ENCODE measurements at places on chromosomes 2 and 18.
A peak's percentile ranks its signal among the peaks of the same experiment; 100 is the strongest.

DNA sequence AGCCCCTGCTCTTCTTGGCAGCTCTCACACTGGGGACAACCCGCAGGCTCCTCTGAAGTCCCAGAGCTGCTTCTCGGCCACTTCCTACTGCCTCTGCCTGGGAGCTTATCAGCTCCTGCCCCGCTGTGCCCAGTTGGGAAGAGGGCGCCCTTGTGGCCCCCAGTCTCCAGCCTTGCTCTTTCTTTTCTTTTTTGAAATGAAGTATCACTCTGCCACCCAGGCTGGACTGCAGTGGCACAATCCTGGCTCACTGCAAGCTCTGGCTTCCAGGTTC lies 20.6 kb upstream of the ALPI start:
- no peak for DNase-seq

GRCh38 chr18:6811816-6812215 lies 82.3 kb downstream of the ARHGAP28 start:
- no peak for DNase-seq

GRCh38 chr2:42225573-42225972 lies 56.4 kb downstream of the EML4 start:
- no peak for DNase-seq

DNA sequence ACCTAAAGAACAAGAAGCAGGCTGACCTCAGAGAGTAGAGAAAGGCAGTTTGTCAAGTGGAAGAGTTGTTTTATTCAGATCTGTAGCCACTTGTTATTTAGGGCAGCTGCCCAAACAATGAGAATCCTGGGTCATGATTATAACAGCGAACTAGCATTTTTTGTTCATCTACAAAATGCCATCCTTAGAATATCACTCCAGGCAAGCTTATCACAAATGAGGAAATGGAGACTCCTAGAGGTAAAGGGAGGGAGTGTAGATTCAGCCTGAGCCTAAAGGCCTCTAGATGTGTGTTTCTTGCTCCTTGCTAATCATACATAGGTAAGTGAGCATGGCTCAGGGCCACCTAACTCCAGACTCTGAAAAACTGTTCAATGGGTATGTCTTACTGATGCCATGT lies 126.1 kb downstream of the HNMT start:
- DNase-seq: no peak

DNA sequence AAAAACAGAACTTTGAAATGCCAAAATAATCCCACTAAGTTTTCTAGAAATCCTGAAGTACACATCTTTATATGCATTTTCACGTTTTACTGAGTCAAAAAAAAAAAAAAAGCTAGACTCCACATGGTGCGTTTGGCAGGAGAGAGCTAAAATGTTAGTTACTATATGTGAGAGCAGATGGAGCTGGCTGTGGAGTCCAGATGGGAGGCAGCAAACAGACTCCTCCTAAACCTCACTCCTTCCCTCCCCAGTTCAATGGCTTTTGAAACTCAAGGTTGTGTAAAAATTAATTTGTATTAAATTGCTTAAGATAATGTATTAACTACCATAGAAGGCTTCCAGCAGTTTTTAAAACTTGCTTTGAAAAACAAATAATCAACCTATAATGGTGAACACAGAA lies 248.8 kb downstream of the AGPS start:
- DNase-seq: no peak

DNA sequence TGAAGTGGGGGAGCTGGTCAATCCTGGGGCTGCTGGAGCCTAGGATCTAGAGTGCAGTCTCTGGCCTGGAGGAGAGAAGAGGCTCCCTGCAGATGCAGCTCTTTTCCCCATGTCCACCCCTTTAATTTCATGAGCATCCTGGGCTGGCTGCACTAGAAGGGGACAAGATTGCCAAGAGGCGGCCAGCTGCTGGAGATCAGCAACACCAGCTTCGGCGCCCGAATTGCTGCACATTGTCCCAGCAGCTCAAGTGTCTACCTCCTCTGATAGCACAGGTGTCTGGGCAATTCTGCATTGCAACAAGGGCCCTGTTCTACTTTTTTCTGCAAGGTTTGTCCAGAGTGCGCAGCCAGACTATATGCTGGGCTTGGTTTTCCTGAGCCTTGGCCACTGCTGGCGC lies 125.7 kb downstream of the AGAP1 start:
- DNase-seq: no peak

GRCh38 chr2:127479219-127479825 lies 47.0 kb downstream of the IWS1 start:
- DNase-seq: peak; percentile 39

DNA sequence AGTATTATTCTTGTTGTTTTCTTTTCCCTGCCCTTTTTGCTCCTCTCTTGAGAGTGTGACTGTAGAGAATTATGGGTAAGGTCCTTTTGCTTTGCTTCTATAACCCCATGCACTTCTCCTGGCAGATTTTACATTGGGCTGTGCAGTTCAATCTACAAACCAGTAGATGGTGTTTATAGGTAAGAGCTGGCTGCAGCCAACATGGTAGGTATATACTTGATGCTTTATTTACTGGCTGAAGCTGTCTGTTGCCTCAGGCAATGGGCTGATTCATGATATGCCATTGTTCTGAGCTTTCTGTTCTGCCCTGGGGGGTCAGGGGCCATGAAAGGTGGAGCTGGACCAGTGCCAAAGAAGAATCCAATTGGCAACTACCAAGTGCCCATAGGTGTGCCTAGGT lies 48.3 kb upstream of the MYL1 start:
- no peak for DNase-seq

- peak; percentile 15 for DNase-seq
Observed at GRCh38 chr2:11835403-11835802, 89.0 kb downstream of the LPIN1 start.

DNA sequence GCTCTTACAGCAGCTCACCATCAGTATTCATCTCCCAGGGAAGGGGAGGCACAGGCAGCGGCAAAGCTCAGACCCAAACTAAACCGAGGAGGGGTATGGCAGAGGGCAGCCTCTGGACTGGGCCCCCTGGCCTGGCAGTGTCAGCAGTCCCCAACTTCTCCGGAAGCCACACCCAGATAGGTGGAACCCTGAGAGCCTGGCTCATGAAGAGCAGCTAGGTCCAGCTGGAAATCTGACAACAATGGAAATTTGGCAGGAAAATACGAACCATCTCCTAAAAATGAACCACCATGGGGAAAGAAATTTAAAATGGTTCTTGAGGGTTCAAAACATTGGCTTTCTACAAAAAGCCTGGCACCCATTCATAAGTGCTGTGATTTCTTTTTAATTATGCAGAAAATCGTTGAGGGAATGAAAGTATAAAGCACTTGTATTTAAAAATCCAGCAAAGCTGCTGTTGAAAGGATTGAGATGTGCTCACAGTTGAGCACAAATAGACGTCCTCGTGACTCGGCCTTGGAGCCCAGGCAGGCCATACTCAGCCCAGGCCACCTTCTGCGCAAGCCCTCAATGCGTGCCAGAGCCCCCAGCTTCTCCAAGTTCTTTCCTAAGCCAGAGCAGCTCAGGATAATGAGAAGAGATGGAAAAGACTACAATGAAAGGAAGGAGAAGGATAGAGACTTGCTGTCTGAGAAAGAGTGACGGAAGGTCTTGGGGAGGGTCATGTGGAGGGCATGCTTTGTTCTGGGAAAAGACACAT lies 93.0 kb downstream of the COL6A3 start:
- no peak for DNase-seq

DNA sequence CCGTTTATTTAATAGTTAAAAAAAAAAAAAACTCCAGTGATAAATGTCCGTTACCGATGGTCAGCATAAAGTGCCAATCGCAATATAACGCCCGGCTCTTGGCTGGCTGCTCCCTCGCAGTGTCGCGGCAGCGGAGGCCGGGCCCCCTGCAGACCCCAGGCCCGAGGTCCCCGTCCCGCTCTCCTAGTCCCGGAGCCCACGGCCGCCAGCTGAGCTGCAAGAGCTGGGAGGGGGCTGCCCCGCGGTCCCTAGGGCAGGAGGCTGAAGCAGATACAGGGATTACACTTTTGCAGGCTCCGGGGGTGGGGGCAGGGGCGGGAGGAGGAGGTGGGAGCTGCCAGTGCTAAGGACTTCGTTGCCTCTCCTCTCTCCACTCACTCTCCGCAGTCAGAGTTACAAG lies 6.9 kb downstream of the OSR1 start:
- DNase-seq: no peak

DNA sequence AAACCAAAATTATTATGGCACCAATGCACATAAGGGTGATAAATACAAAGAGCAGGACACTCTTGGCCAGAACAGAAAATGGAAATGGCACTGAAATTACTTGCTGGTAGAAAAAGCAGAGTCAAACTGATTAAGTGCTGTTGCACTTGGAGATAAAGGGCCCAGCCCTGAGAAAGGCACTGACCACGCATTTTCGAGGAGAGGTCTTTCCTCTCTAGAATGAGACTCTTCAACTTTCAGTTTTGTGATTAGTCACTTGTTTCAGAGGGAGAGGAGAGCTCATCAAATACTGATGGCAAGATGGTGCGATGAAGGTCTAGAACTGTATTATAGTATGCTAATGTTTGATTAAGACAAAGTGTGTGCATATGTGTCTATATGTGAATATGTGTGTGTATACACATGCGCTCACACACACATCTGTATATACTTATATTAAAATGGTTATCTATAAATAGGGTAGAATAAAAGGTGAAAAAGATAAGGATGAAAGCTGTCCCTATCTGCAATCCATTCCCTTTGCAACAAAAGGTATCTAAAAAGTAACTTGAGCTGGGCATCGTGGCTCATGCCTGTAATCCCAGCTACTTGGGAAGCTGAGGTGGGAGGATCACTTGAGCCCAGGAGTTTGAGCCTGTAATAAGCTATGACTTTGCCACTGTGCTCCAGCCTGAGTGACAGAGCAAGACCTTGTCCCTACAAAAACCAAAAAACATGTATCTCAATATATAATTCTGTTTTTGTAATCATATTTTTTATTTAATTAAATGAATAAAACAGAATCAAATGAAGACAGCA lies 48.8 kb upstream of the ZDBF2 start:
- no peak for DNase-seq

- DNase-seq: peak; percentile 55
Observed at GRCh38 chr2:204691911-204692510, 146.7 kb downstream of the PARD3B start.

DNA sequence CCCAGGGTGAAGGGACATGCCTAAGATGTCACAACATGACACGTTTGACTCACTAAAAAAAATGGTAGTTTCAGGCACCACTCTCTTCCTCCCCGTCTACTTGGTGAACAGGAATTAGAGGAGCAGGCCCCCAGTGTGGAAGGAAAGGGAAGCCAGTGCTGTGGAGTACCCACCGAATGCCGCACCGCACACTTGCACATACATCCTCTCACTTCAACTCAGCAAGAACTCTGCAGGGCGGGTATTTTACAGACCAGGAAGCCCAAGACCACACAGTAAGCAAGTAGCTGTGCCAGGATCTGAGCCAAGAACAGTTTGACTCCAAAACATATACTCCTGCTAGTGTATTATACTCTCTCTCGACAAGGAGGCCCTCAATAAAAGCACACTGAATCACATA lies 69.8 kb downstream of the BCL2 start:
- DNase-seq: no peak

GRCh38 chr2:118569876-118570535 lies 277.4 kb downstream of the EN1 start:
- no peak for DNase-seq

DNA sequence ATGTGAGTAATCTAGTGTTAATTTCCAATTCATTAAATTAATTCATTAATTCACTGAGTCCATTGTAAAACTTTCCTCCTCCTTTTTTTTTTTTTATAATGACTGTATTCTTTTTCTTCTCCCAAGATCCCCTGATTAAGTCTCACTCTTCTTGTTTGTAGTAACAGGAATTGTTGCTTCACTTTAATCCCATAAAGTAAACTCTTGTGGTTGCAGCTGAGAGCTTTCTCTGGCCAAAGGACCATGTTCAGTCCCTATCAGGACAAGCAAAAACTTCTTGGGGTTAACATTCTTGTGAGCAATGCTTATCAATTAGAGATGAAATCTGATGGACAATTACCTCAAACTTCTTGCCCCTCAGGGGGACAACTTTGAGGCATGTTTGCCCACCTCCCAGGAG lies 400.2 kb upstream of the SPHKAP start:
- DNase-seq: no peak

DNA sequence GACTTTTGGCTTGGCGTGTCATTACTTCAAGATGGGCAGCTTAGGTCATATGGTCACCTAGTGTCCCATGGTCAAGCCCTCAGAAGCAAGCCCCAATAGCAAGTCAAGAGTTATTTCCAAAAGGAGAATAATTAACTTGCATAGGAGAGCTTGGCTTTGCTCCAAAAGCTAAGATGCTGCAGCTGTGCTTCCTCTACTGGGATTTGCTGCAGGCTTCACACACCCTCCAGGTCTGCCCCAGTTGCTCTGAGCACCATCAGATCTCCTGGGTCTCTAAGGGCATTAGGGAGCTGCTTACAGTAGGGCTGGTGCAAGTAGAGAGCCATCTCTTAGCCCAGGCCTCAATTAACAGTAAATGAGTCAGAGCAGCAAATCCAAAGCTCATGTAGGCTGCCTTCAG lies 46.6 kb downstream of the THUMPD2 start:
- no peak for DNase-seq

- no peak for DNase-seq
Observed at GRCh38 chr2:20585359-20585709, 65.6 kb downstream of the HS1BP3 start.

DNA sequence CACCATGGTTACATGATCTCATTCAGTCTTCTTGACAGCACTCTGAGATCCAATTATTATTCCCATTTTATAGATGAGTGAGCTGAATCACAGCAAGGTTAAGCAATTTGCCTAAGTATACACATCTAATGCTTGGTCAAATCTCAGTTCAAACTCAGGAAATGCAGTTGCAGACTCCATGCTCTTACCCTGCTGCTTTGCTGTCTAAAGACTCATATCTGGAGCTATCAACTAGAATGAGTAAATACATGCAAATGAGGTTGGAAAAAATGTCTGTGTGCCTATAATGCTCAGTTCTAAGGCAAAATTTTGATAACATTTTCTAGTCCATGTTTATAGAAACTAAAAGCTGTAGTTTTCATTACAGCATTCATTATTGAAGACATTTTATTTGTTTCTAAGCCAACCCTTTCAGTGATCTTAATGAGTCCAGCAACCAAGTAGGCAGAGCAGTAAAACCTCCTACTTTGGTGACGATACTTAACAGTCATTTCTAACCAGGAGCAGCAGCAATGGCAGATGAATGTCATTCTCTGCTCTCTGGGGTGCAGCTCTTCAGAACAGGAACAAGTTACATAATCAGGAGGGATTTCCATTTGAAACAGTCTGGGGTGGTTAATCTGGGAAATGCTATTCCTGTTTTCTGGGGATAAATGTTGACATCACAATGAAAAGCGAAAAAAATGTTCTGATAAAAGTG lies 396.8 kb upstream of the UBE2E3 start:
- no peak for DNase-seq

GRCh38 chr2:40844353-40845277 lies 392.7 kb upstream of the SLC8A1 start:
- DNase-seq: no peak

- DNase-seq: peak; percentile 3
Observed at GRCh38 chr2:98348066-98348561, 1.9 kb downstream of the CNGA3 start.

GRCh38 chr2:159933040-159933726 lies 129.2 kb downstream of the PLA2R1 start:
- no peak for DNase-seq

GRCh38 chr2:210477496-210477895 lies 937 bp upstream of the LANCL1 start:
- peak; percentile 24 for DNase-seq

GRCh38 chr2:42886921-42887320 lies 94.5 kb upstream of the HAAO start:
- no peak for DNase-seq

GRCh38 chr2:118667964-118668363 lies 179.5 kb downstream of the EN1 start:
- no peak for DNase-seq
